ENCODE measurements at places on chromosomes 16 and 17.

GRCh38 chr17:8832711-8833352, 33.7 kb upstream of the MFSD6L start:
- DNase-seq, result no peak

DNA sequence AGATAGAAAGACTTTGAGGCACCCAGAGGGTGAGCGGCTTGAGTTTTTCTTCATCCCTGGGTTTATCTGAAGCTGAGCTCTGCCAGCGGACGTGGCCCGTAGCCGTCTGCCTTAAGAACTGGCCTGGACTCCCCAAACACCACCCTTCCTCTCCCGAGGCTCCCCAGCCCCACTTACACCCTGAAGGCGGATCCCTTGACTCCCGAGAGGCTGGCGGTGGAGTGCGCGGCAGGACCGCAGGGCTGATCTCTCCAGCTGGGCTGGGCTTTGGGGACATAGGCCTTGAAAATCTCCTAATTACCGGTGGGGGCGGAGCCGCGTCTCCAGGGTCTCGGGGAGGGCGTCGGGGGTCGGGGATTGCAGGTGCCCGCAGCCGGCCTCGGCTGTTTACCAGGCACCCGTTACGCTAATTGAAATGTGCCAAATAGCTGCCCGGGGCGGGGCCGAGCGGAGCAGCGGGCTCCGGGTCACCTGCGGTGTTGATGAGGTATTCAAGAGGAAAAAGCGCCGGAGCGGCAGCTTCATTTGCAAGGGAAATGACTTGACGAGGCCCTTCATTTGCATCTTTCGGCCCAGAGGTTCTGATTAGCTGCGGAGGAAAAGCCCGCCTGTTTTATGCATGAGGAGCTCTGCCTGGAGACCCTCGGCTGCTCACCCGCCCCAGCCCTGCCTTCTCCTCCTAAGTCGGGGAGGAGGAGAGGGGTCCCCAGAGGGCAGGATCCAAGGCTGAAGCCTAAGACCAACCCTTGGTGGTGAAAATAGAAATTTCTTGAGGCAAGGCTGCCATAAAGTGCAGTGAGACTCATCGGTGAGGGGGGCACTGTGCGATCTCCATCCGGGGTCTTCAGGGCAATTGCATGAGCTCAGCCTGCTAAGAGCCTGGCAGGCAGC, 100.7 kb downstream of the MGAT5B start:
- DNase-seq, result no peak

- DNase-seq, result no peak
Observed at GRCh38 chr16:18050777-18051176, 285.8 kb downstream of the NPIPA8 start.

DNA sequence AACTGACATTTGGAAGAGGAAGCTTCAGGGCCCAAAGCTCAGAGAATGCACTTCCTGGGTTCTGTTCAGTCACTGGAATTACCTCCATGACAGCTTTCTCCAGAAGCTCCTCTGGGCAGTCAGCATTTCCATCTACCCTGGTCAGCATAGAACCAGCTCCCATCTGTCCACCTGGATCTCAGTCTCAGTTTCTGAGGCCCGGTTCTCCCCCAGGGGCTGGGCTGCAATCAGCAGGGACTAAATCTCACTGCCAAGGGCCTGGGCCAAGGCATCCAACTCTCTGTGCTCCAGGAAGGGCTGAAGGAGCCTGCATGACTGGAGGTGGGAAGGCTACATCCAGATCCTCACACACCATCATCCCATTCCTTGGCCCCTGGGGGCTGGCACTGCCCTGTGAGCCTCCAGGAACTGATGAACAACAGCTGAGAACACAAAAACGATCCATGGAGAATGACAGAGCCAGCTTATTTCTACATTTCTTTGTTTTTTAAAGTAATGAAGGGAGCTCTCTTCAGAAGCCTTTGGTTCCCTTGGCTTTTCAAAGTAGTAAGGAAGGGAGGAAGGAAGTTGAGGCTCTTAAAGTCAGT, 66.3 kb upstream of the MRTFB start:
- DNase-seq, result no peak

DNA sequence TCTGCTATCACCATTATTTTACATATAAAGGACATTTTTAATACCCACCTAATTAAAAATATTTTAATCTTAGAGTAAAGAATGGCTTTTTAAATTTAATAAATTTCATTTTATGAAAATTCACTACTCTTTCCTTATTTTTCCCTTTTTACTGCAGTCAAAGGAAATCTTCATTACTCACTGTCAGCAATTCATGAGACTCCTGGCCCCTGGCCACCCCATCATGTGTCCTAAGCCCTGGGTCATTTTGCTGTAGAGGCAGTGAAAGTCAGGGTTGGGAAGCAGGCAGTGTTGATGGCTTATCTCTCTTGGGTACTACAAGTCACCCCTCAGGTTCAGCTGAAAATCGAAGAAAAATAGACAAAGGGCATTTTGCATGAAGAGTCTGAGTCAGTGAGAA, 468.6 kb upstream of the CCL2 start:
- no peak for DNase-seq

- DNase-seq, result no peak
Observed at GRCh38 chr17:27873746-27874145, 19.4 kb downstream of the LYRM9 start.

DNA sequence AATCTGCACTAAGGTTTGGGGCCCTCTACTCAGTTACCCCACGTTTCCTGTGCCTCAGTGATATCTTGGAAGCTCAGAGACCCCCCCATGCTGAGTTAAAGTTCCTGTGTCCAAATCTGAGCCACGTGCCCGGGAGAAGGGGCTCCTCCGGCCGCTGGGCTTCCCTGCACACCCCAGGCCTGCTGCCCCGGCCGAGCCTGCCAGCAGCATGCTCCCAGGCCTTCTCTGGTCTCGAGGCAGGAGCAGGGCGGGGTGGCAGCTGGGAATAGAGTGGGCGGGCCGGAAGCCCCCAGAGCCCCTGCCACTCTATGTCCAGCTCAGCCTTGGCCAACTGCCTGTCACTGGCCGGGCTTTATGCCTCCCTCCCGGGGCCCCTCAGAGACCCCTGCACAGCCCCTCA, 5.6 kb upstream of the VASN start:
- DNase-seq, result no peak

- no peak for DNase-seq
Observed at GRCh38 chr17:8887834-8888703, 20.6 kb upstream of the PIK3R6 start.

DNA sequence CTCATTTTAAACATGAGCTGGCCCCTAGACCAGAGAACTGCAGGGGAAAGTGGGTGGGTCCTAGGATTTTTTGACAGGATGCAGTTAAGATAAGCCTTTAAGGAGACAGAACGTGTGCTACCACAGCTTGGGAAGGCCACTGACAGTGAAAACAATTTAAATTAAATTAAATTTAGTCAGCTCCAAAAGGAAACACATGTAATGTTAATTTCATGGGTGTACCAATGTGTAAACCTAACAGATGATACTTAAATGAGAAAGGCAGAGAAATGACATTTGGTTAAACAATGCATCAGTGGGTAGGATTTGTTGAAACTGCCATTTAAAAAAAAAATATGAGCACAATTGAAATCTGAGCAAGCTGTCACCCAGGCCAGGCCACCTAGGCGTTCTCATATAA, 250.8 kb downstream of the XYLT1 start:
- no peak for DNase-seq

- DNase-seq, result no peak
Observed at GRCh38 chr17:3729881-3730280, 6.2 kb downstream of the HASPIN start.

GRCh38 chr16:67701420-67701819, 17.7 kb downstream of the GFOD2 start:
- DNase-seq, result no peak
